ENCODE measurements at places on chromosomes 6 and 20. TPM values are rescaled to one million over a fixed set of nuclear protein-coding genes. Genes with fewer than 3 reads are reported as not detected.

The IYD gene
- 571 TPM for total RNA-seq

DNA sequence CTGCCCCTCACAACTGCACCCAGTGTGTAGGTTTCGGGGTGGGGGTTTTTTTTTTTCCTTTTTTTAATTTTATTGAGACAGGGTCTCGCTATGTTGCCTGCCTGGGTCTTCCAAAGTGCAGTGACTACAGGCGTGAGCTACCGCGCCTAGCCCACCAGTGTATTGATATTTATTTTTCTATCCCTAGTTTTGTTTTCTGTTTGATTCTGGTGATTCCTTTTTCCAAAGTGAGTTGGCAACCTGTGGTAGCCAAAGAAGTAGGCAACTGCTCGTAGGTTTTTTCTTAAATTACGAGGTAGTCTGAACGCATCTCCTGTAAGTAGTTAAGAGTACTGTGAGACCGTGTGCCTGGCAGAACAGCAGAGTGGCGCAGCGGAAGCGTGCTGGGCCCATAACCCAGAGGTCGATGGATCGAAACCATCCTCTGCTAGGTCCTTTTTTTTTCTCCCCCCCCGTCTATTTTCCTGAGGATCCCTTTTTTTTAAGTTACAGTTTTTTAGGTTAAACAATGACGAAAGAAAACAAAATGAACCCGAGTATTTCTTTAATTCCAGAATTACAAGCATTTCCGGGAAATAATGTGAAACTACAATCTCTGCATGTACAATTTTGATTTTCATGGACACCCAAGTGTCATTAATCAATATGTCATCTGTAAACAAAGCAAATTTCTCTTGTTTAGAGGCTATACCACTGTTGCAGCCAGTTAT lies 78.7 kb upstream of the BTN3A2 start:
- peaks cover 13% of the 10 kb centered on the region for H3K4me1 ChIP-seq
- H3K4me3 ChIP-seq = peak overlapping the region; percentile 44
- DNase-seq = peak; percentile 65
- no peaks in the 10 kb centered on the region for H3K27me3 ChIP-seq

DNA sequence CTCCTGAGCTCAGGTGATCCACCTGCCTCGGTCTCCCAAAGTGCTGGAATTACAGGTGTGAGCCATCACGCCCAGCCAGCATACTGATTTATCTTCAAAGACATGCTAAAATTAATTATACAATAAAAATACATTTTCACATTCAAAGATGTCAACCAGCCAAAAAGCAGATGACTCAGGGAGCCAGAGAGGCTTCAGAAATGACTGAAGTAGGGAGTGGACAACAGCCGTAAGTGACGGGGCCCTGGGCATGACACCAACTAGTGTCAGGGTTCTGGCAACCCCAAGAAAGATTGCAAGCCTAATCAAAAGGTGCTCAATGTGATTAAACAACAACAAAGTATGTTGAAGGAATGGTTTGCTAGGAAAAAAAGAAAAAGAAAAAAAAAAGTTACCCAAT lies 28.4 kb downstream of the GPLD1 start:
- no peak for DNase-seq
- H3K4me3 ChIP-seq = no peak overlapping the region
- no peaks in the 10 kb centered on the region for H3K27me3 ChIP-seq
- no peaks in the 10 kb centered on the region for H3K36me3 ChIP-seq
- H3K27ac ChIP-seq = no peak overlapping the region

GRCh38 chr20:62771396-62772102 lies 24.7 kb upstream of the MRGBP start:
- H3K36me3 ChIP-seq = no peaks in the 10 kb centered on the region
- H3K4me1 ChIP-seq = peaks cover 23% of the 10 kb centered on the region
- no peak overlapping the region for H3K27ac ChIP-seq
- H3K27me3 ChIP-seq = no peaks in the 10 kb centered on the region
- H3K4me3 ChIP-seq = no peak overlapping the region
- no peak for DNase-seq

GRCh38 chr20:7346562-7346961 lies 579.1 kb downstream of the BMP2 start:
- DNase-seq = no peak
- H3K27ac ChIP-seq = no peak overlapping the region
- no peaks in the 10 kb centered on the region for H3K36me3 ChIP-seq
- H3K4me1 ChIP-seq = no peaks in the 10 kb centered on the region
- H3K27me3 ChIP-seq = no peaks in the 10 kb centered on the region

Measured in thyroid gland (tissue), 4 donors.